Calu3 (cell line): ENCODE measurements at places on chromosomes 2 and 18. TPM values are rescaled to one million over a fixed set of nuclear protein-coding genes. Genes with fewer than 3 reads are reported as not detected.

The PGAP1 gene
- 3.9 and 5.8 TPM in 2 replicates for total RNA-seq

The POTEI gene
- total RNA-seq = not detected in 2 replicates

The POTEF gene
- total RNA-seq = not detected in 2 replicates

The SYT4 gene
- not detected in 2 replicates for total RNA-seq

The CCBE1 gene
- total RNA-seq = 0.05 and 0.12 TPM in 2 replicates

The OBSL1 gene
- total RNA-seq = 65.9 and 76.5 TPM in 2 replicates

The OR6B2 gene
- not detected in 2 replicates for total RNA-seq

The BUB1 gene
- 63.6 and 66.1 TPM in 2 replicates for total RNA-seq

The MAP3K19 gene
- total RNA-seq = not detected in 2 replicates

The G6PC2 gene
- total RNA-seq = not detected in 2 replicates

The EN1 gene
- 2.3 TPM in 2 replicates for total RNA-seq

DNA sequence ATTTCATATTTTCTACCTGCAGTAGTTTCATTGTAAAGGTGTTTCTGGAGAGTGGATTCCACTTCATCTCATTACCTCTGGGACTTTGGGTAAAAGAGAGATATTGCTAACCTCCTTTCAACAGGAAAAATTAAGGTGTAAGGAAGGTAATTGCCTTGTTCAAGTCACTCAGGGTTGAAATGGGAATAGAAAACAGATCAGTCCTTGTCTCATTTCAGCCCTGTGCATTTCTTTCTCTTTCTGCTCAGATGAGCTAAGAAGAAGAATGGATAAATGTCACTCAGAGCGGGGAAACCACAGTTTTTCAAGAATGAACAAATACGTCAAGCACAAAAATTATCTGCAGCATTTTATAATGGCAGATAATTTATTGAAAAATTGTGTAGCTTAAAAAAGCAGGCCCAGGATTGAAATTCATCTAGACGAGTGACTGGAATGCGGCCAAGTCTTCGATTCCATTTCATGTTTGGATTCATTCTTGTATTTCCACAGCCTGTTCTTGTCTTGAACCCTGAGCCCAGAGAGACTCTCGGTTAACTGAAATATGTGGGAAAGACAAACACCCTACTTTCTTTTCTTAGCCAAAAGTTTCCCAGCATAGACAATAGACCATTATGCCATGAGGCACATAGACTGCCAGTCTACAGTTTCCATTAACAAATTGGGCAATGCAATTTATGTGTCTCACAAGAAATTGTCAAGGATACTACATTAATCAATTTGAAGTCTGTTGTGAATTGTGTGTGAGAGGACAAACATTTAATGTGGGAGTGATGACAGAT lies 107.9 kb downstream of the POLE4 start:
- no peaks in the 10 kb centered on the region for H3K4me1 ChIP-seq
- no peak overlapping the region for H3K4me3 ChIP-seq
- H3K27me3 ChIP-seq = peaks cover 9% of the 10 kb centered on the region

DNA sequence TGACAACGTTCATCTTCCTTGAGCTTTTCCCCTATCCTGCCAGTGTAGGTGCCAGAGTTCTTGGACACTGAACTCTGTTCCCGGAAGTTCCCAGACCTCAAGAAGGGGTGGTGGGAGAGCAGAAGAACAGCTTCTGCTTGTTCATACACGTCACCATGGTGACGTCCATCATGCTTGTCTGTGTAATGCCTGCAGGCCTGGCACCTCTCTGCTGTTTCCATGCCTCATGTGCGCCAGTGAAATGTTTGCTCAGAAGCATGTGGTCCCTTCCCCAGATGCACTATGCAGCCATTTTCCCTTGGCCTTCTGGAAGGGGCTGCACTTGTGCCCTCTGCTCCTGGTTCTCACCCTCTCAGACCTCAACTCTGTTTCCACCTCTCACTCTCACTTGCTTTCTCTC lies 210.8 kb upstream of the NABP1 start:
- H3K4me1 ChIP-seq = no peaks in the 10 kb centered on the region
- no peaks in the 10 kb centered on the region for H3K36me3 ChIP-seq
- H3K4me3 ChIP-seq = no peak overlapping the region
- no peak for DNase-seq

DNA sequence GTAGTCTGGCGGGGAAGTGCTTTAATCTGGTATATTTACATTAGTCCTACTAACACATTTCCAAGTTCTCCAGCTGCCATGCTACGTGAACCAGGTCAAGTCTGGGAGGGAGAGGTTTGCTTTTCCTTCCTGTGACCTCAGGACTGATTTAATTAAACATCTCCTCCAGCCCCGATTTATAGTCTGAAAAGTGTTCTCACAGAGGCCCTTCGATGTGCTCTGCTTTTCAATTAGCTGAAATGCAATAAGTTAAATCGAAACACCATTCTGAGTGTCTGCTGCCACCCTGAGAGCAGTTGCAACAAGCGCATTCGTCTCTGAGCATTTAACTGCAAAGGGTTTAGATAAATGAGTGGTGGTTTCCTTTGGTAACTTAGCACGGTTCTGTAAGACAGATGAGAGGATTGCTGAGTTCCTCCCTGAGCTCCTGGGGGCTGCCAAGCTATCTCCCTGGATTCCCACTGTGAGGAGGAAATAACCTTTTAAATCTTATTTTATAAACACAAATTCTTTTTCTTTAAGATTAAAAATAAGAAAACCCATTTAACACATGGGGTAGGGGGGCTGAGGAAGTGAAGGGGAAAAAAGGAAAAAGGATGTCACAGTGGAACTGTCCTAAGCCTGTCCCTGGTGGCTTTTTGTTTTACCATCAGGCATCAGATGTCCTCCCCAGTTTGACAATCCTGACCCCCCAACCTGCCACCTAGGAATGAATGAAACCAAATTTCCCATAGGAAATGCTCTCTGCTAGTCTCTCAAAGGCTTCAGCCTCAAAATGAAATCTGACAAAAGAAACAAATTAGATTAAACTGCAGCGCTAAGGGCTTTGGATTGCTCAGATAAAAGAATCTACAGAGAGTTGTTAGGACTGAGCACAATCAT lies 56.5 kb upstream of the CREB1 start:
- DNase-seq = no peak
- peaks cover 14% of the 10 kb centered on the region for H3K4me1 ChIP-seq
- H3K27ac ChIP-seq = no peak overlapping the region
- no peak overlapping the region for H3K4me3 ChIP-seq

GRCh38 chr2:51000849-51001617 lies 30.9 kb downstream of the NRXN1 start:
- H3K36me3 ChIP-seq = no peaks in the 10 kb centered on the region
- no peak for DNase-seq

DNA sequence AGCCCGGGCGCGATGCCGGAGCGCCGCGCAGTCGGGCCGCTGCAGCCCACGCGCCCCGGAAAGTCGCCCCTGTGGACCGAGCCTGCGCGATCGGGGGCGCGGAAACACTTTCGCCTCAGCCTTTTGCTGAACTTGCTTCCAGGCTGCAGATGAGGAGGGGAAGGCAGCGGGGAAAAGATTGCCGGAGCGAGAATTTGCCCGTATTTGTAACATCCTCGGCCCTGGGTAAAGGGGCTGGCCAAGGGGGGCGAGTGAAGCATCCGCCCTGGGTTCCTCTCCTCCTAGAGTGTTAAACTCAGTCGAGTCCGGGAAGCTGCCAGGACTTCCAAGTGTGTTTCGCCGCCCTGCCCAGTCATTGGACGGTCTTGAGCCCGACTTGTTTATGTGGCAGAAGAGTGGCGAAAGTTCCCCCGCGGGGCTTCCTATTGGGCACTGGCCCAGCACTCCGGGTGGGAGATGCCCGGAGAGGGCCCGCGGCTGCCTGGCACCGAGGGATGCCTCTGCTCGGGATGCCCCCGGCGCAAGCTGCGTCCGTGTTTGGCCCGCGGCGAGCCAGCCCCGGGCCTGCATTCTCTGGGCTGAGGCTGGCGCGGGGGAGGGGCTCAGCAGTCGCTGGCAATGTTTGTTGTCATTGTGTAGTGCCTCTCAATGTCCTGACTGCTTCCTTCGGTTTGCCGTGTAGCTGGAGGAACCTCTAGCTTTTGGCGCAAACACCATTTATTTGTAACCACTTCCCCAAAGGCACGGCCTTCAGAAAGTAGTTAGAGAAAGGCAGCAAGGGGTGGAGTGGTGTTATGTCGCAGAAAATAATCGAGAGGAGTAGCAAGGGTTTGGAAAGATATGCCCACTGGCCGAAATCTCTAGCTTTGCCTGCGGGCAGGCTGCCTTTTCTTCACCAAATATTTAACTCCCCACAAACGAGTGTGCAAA lies 1.1 kb downstream of the CYBRD1 start:
- DNase-seq = peak; percentile 41
- no peaks in the 10 kb centered on the region for H3K4me1 ChIP-seq
- H3K36me3 ChIP-seq = peaks cover 22% of the 10 kb centered on the region
- H3K27ac ChIP-seq = no peak overlapping the region
- peaks cover 84% of the 10 kb centered on the region for H3K27me3 ChIP-seq
- peak overlapping the region; percentile 78 for H3K4me3 ChIP-seq

- H3K36me3 ChIP-seq = peaks cover 6% of the 10 kb centered on the region
- no peaks in the 10 kb centered on the region for H3K4me1 ChIP-seq
- no peak overlapping the region for H3K27ac ChIP-seq
- H3K4me3 ChIP-seq = no peak overlapping the region
- H3K27me3 ChIP-seq = no peaks in the 10 kb centered on the region
- DNase-seq = no peak
These were observed 22.7 kb downstream of the RHOB start for GRCh38 chr2:20469595-20469994.

- no peaks in the 10 kb centered on the region for H3K4me1 ChIP-seq
- no peaks in the 10 kb centered on the region for H3K36me3 ChIP-seq
- H3K27ac ChIP-seq = no peak overlapping the region
- no peak overlapping the region for H3K4me3 ChIP-seq
These were observed 650 bp downstream of the LHCGR start for GRCh38 chr2:48754874-48755273.

DNA sequence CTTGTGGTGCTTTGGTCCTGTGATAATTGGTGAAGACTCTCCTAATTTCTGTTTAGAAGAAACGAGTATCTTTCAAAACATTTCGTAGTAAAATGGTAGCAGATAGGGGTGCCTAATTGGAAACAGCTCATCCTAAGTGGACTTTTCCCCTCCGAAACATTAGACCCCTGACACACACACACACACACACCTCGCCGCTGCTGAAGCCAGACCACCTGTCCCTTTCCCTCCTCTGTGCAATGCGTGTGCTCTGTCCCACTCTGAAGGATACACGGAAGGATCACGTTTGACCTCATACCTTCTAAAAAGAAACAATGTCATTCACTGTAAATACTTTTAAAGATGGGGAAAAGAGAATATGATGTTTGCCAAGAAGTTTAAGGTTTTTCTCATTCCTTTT lies 36.2 kb upstream of the TMEM87B start:
- H3K4me1 ChIP-seq = peaks cover 28% of the 10 kb centered on the region
- no peaks in the 10 kb centered on the region for H3K27me3 ChIP-seq
- no peak for DNase-seq

DNA sequence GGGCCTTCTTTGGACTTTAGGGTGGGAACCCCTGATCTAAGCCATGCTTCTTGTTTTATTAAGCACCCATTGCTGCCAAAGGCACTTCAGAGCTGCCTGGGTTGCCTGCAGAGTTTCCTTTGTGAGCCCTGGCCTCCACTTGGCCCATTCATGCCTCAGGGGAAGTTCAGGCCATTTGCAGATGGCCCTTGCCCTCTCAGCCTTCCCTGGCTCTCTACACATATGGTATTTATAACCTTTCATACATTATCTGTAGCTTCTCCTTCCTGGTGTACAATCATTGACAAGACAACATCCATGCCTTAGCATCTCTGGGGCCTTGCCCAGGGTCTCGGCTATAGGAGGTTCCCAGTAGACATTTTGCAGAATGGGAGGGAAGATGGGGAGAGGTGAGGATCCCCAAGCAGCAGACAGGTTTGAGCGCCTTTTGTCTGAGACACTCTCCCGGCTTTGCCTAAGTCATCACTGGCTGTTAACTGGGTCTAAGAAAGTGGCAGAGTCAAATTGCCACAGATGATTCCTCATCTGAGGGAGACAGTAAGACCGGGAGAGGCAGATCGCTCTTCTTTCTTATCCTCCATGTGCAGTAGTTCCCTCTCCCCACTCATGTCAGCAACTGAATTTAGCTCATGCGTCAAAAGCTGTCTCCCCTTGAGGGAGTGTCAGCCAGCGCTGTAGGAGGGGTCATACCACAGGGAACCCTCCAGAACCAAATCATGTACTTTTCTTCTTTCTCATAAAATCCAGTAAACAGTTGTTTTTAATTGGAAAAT lies 2.7 kb downstream of the EHD3 start:
- peaks cover 5% of the 10 kb centered on the region for H3K36me3 ChIP-seq
- H3K27me3 ChIP-seq = peaks cover 21% of the 10 kb centered on the region
- DNase-seq = no peak
- H3K27ac ChIP-seq = no peak overlapping the region
- H3K4me1 ChIP-seq = peaks cover 8% of the 10 kb centered on the region

DNA sequence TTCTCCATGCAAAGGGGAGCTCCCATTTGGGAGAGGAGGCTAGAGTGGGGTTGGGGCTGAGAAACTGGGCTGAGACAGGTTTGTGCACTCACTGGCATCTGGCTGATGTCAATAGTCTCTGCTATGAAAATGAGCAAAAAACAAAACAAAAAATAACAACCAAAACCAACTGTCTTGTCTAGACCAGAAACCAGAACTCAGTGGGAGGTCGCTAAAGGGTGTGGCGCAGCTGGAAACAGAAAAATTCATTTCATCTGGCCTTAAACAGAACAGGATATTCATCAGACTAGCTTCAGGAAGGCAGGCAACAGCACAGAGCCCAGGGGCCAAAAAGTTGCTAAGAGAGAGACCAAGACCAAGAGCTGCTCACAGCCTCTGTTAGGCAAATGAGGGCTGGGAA lies 126.1 kb downstream of the THNSL2 start:
- no peaks in the 10 kb centered on the region for H3K36me3 ChIP-seq
- DNase-seq = no peak
- H3K4me3 ChIP-seq = no peak overlapping the region

DNA sequence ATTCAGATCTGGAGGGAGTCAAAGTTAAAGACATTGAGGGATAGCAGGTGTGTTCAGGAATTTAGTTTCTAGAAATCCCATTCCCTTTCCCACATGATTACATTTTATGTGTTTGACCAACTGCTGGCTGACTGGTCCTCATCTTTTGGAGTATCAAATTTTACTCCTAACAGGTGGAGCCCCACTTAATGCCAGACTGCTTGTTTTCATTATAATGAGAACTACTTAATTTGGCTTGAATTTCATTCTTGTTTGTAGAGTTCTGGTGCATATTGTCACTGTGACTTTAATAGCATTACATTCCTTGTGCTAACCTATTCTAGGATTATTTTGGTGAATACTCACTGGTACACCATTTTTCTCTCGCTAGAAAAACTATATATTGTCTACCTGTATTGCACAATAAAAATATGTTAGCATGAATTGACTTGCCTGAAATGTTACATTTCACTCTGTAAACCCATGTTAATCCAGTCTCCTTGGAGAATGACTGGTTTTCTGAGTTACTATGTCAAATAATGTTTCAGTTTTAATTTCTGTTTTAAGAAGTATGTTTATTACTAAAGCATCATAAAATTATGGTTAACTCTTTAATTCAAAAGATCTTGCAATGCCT lies 98.2 kb downstream of the TANC1 start:
- H3K27me3 ChIP-seq = no peaks in the 10 kb centered on the region
- no peaks in the 10 kb centered on the region for H3K36me3 ChIP-seq

- H3K4me1 ChIP-seq = peaks cover 22% of the 10 kb centered on the region
- DNase-seq = no peak
- H3K27ac ChIP-seq = no peak overlapping the region
- H3K27me3 ChIP-seq = no peaks in the 10 kb centered on the region
- peaks cover 67% of the 10 kb centered on the region for H3K36me3 ChIP-seq
These were observed 7.0 kb downstream of the HJURP start for GRCh38 chr2:233847248-233847898.
